Hypothalamus (tissue), 51 donors: ENCODE measurements at places on chromosomes 1 and 21.

DNA sequence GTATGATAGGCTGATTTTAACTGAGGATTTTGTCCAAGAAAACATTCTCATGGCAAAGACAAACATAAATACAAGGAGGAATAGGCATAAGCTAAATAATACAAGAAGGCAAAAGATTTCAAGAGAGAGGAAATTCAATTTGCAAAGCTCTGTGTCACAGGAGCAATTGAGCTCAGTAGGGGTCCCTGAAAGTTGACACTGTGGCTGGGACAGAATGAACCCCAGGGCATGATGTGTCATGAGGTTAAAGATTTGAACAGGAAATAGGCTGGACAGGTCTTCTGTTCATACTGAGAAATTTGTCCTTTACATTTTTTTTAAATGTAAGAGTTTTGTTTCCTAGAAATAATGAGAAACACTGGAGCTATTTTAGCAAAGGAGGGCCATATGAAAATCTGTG lies 555.4 kb upstream of the NEGR1 start:
- DNase-seq: no peak

DNA sequence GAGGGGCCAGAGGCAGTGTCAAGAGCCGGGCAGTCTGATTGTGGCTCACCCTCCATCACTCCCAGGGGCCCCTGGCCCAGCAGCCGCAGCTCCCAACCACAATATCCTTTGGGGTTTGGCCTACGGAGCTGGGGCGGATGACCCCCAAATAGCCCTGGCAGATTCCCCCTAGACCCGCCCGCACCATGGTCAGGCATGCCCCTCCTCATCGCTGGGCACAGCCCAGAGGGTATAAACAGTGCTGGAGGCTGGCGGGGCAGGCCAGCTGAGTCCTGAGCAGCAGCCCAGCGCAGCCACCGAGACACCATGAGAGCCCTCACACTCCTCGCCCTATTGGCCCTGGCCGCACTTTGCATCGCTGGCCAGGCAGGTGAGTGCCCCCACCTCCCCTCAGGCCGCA lies at the start of gene BGLAP:
TSS of gene BGLAP (plus strand) at position 259 of the 400 bp plus-strand sequence. CDS start at position 307, 48 bp downstream.
- no peak for DNase-seq

- DNase-seq: no peak
Measured at GRCh38 chr1:48948562-48948961, 171.9 kb upstream of the BEND5 start.

GRCh38 chr1:29082519-29082918 lies 41.2 kb downstream of the TMEM200B start:
- no peak for DNase-seq

DNA sequence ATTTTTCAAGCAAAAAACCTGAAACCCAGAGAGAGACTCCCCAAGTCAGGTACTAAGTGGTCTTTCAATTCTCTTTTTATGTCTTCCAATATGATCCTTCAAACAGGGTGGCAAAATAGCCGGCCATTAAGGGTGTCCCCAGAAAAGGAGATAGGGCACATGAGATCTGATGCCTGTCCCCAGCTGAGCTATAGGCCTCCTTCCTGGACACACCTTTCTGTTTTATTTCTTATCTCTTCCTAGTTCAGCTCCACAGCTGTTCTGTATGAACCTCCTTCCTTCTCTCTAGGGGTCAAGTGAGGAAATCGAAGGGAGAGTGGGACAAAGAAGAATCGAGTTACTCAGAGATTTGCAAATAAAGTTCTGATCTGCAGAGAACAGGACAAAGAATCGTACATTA lies 112.4 kb upstream of the ATP1A1 start:
- DNase-seq: no peak

- no peak for DNase-seq
Measured at GRCh38 chr1:202981939-202982338, 14.9 kb upstream of the CYB5R1 start.

- DNase-seq: no peak
Measured at GRCh38 chr1:2853711-2854110, 52.2 kb upstream of the TTC34 start.

GRCh38 chr1:243493156-243494129 lies 237.6 kb downstream of the SDCCAG8 start:
- DNase-seq: no peak

GRCh38 chr1:172135076-172135672 lies 285.3 kb upstream of the C1orf105 start:
- DNase-seq: no peak

DNA sequence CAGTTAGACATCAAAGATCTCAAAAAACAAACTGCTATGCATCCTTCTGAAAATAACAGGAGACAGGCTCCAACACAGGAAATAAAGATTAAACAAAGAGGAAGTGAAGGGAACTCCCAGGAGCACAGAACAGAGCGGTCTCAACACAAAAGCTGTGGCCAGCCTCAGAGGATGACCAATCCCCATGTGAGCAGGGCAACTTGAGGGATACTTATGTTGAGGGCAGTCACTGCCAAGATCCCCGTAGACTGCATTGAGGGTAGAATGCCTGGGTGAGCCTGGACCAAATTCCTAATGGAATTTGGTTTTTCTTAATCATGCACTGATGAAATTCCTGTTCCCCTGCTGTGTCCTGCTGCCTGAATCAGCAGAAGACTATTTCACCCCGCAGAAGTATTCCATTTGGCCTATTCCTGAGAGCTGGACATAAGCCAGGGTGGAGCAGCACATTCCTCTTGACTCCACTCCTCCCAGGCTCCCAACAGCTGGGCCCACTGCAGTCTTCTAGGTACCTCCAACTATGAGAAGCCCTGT lies 49.0 kb downstream of the JAK1 start:
- DNase-seq: no peak

DNA sequence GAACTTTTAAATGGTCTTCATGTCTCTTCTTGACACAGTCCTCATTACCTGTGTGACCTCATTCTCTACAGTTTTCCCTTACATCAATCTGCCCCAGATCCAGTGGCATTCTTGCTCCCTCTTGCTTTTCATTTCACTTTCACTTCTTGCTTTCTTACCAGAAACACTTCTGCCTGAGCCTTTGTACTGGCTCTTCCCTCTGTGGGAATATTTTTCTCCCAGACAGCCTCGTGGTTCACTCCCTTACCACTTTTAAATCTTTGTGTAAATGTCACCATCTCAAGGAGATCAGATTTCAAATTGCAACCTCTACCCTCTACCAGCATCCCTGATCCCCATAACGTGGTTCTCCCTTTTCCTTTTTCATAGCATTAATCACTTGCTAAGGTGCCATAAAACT lies 73.2 kb downstream of the DISC1 start:
- DNase-seq: no peak

GRCh38 chr1:66112744-66113400 lies 320.2 kb downstream of the PDE4B start:
- no peak for DNase-seq

DNA sequence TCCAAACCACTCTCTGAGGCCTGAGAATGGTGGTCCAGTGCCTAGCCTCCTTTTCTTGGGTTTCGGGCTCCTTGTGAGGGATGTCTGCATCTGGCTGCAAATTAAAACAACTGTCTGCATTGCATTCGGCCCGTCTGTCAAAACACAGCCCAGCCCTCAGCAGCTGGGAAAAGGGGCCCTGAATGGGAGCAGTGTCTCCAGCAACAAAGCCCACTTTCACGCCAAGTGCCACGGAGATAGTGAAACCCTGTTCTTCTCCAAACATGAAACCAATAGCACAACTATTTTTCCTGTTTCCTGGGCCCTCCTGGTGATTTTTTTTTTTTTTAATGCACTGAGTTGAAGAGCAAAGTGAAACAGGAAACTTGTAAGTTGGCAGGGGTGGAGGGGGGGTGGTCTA lies 138.4 kb downstream of the PLXNA2 start:
- peak; percentile 74 for DNase-seq

GRCh38 chr1:191498318-191498717 lies 659.9 kb upstream of the RGS18 start:
- no peak for DNase-seq

DNA sequence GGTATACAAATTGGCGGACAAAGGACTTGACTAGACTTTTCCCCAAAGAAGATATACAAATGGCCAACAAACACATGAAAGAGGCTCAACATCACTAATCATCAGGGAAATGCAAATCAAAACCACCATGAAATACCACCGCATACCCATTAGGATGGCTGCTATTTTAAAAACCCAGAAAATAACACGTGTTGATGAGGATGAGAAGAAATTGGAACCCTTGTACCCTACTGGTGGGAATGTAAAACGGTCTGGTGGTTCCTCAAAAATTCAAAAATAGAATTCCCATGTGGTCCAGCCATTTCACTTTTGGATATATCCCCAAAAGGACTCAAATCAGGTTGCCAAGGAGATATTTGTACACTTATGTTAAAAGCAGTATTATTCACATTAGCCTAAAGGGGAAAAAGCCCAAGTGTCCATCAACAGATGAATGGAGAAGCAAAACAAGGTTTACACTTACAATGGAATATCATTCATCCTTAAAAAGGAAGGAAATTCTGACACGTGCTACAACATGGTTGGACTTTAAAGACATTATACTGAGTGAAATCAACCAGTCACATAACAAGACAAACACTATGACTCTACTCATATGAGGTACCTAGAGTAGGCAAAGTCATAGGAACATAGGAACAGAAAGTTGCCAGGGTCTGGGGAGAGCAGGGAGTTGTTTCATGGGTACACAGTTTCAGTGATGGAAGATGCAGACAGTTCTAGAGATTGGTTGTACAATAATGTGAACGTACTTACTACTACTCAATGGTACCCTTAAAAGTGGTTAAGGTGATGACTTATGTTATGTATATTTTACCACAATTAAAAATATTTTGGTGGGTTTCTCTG lies 17.0 kb downstream of the CD34 start:
- no peak for DNase-seq

DNA sequence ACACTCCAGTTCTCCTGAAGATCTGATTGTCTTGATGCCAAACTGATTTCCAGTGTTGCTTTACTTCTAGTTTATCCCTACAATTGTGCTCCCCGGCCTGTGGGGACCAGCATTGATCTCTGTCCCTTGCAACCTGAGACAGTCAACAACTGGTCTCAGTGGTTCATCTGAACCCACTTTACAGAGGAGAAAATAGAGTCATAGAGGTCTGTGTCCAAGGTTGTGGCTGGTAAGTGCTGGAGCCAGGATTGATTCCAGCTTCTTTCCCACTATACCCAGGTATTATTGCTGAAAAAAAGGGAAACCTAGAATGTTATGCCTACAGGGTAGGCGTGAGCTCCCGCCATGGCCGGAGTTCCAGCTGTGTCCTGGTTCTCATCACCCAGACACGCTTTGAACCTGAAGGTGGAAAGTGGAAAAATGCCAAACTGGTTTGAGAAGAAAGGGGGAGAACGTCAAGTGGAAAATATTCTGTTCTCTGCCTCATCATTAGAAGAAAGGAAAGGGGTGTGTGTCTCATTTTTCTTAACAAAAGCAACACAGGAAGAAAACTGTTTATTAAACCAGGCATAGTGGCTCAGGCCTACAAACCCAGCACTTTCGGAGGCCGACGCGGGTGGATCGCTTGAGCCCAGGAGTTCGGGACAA lies 60.7 kb upstream of the ITPKB start:
- no peak for DNase-seq

DNA sequence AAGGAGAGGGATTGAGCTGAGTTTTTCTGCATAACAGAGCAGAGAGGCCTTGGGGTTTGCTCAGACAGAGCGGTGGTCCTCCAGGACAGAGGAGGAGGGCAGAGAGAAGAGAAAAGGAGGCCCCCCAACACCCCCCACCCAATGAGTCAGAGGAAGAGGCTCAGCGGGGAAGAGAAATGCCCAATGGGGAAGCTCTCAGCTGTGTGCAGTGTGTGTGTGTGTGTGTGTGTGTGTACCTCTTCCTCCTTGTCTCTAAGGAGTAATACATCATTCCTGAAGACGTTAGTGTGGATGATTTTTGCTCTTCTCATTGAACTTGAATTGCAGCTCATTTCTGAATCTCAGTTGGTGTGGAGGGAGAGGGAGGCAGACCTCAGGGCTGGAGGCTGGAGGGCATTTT lies 8.7 kb downstream of the TMPRSS3 start:
- DNase-seq: no peak

DNA sequence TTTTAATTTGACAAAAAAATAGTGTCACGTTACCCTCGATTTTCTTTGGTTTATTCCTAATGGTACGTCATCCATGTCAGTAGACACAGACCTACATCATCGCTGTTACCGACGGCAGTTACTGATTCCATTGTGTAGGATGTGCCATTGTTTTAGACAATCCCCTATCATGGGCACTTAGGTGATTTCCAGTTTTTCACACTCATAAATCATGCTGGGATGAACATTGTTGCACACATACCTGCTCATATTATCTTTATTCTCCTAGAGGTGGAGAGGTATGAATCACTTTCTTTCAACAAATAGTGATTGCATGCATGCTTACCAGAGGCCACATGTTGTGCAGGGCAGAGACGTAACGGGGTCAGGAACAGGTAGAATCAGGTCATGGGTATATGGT lies 79.7 kb upstream of the EFHD2 start:
- no peak for DNase-seq

DNA sequence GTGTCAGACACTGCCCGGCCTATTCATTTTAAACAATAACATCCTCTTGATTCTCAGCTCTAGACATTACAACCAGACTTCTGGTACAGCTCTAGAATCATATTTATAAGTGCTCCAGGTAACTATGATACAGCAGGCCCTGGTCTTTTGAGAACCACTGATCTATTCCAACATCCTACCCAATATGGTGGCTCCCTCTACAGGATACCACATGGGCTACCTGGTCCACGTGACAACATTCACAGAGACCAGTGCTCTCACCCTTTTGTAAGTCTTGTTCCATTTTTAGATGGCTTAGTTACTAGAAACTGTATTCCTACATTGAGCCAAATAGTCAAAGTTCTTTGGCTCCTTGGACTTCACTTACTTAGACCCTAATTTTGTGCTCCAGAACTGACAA lies 102.9 kb downstream of the PTPN14 start:
- no peak for DNase-seq

GRCh38 chr1:21165076-21165475 lies 11.6 kb downstream of the EIF4G3 start:
- DNase-seq: no peak

DNA sequence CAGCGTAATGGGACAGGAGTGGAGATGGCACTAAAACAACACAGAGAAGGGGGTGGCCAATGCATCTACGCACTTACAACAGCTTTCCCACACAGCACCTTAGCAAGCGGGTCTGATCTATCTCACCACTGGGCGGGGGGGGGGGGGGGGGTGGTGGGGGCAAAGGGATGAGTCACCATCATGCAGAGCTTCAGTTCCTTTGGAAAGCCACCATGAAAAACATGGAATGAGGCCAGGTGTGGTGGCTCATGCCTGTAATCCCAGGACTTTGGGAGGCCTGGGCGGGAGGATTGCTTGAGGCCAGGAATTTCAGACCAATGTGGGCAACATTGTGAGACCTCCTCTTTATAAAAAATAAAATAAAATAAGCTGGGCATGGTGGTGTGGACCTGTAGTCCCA lies 47.2 kb downstream of the KLHDC7A start:
- no peak for DNase-seq

DNA sequence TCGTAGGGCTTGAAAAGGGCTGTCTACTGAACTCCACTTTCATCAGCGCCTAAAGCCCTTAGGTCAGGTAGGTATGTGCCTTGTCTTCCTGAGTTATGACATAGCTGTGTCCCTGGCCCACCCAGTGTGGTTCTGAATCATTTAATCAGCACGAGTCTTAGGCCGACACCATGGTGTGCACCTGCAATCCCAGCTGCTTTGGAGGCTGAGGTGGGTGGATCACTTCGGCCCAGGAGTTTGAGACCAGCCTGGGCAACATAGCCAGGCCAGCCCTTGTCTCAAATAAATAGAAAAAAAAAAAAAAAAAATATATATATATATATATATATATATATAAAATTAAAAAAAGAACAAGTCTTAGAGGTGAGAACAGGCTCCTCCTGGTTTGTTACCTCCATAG lies 15.8 kb downstream of the LRRC71 start:
- DNase-seq: no peak

- DNase-seq: no peak
Measured at GRCh38 chr1:119361205-119361604, 7.4 kb upstream of the HAO2 start.

GRCh38 chr1:169338617-169339016 lies 29.0 kb downstream of the NME7 start:
- DNase-seq: no peak
